ENCODE measurements at places on chromosomes 5 and 9.

- DNase-seq: no peak
Observed at GRCh38 chr5:1294835-1295649, at the start of gene TERT. TSS of gene TERT (minus strand) at chr5:1295068. CDS start at chr5:1294989, 79 bp downstream.

- no peak for DNase-seq
Observed at GRCh38 chr9:84686068-84686467, 16.5 kb downstream of the NTRK2 start.

DNA sequence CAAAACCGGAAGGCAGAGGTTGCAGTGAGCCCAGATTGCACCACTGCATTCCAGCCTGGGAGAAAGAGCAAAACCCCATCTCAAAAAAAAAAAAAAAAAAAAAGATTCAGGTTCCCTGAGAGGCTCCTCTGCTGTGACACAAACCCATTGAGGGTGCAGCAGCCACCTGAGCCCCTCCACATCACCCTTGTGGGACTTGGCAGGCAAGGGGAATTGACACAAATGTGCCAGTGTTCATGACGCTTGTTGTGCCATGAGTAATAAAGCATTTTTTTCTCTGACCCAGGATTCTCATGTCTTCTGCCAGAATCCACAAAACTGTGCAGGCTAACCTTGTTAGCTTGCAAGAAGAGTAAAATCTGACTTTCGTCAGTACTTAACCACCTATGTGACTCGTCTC is 149.6 kb downstream of the TTC39B start:
- no peak for DNase-seq

GRCh38 chr9:93148721-93149120 is 14.7 kb upstream of the NINJ1 start:
- no peak for DNase-seq

DNA sequence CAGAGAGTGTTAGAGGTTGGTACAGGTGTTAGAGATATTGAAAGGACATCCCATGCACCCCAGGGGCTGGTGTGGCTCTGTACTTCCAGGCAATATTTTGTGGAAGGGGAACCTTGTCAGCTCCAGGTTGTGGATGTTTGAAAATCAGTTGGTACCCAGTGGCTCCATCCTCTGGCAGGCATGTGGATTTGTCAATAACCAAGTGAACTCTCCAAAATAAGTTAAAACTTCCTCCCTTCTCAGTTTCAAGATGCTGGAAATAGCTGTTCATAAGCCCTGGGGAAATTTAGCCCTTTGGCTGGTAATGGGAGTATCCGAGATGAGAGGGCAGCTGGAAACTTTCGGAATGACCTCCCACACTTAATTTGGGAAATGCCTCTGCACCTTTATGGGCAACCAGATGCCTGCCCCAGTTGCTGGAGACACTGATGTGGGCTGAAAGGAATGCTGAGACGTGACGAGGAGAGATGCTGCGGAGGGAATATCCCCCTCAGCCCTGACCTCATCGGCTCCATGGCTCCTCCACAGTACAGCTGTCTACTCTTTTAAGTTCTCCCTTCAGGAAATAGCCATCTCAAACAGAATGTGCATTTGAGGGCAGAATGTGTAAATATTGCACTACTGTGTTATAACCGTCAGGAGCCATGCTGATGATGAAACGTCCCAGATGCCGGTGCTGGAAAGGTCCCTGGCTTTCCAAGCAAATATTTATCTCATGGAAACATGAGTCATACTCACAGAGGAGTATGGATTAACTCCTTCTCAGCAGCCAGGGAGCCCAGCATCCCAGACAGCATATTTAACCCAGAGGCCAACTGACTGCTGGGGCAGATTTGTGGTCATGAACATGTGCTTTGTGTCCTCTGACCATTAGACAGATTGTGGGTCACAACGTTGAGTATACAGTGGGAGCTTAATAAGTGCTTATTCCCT is 29.5 kb downstream of the TGFBI start:
- no peak for DNase-seq

DNA sequence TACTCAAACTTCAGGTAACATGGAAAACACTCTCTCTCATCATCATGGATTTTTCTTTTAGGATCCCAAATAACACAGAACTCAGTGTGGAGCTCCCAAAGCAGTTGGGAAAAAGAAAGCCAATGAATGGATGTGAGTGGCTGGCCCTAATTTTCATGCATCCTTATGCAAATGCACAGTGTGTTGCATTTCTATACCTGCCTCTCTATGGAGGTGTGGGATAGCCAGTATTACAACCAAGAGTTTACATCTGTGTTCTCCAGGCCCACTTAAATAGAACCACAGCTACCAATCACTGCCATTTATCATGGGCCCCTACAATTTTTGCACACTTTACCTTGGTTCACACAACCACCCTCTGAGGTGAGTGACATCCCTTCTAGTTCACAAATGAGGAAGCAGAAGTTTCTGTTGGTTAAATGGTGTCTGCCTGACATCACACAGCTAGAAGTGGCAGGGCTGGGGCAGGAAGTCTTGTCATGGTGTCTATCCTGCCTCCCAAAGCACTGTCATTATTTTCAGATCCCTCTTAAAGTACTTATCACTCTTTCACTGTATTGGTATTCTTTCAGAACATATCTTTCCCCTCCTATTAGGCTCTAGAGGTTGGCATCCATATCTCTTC is 17.3 kb downstream of the MAMDC2 start:
- no peak for DNase-seq

- no peak for DNase-seq
Observed at GRCh38 chr5:28862137-28862859, 1823.9 kb upstream of the CDH9 start.

- DNase-seq: no peak
Observed at GRCh38 chr9:71683598-71684235, 84.6 kb downstream of the CEMIP2 start.

GRCh38 chr5:176180339-176180738 is 57.9 kb upstream of the SIMC1 start:
- no peak for DNase-seq
